ENCODE measurements at places on chromosomes 2 and 18. TPM values are rescaled to one million over a fixed set of nuclear protein-coding genes. Genes with fewer than 3 reads are reported as not detected.

The FKBP7 gene
- 3.4 TPM for total RNA-seq

DNA sequence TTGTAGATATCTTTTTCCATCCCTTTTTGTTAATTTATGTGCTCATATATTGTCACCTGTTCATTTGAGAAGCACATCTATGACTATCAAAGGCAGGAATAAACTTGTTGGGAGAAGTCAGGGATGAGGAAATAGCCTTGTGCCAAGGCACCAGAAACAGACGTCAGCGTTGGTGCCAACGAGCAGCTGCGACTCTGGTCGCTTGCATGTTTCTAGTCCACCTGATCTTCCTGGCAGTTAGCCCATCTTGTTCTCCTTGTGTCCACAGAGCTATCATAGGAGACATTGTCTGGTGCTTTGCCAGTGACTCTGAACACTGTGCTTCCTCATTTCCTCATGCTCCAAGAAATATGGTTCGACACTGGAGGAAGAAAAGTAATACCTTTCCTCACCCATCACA lies 374.4 kb downstream of the PTPRM start:
- no peak for DNase-seq

- DNase-seq: no peak
Observed at GRCh38 chr18:60978338-60978737, 354.9 kb upstream of the CDH20 start.

DNA sequence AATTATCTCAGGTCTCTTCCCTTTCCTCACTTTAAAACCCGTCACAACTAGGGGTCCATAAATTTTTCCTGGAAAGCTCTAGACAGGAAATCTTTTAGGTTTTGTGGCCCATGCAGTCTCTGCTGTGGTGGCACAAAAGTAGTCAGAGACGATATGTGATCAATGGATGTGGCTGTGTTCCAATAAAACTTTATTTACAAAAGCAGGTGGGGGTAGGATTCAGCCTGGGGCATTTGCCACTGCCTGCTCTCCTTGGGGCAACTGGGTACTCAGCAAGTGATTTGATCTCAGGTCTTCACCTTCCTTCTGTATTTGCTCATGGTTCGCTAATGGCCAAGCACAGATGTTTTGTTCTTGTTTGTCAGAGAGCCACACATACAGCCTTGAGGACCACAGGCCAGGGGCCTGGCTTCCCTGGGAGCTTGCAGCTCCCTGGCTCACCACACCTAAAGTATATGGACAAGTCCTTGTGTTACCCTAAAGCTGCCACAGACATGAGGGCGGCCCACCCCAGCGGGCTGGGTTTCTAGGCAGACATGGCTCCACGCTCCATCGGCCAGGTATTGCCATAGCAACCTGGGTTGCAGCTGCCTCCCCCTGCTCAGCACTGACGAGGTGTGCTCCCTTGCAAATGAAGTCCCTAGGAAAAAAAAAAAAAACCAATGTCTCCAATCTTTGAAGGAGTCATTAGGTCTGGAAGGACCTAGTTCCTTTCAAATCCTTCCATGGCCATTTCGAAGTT lies 89.7 kb upstream of the YWHAQ start:
- DNase-seq: no peak

GRCh38 chr2:18380321-18380720 lies 180.1 kb downstream of the RDH14 start:
- DNase-seq: no peak

The AKAIN1 gene
- 0.88 TPM for total RNA-seq

The G6PC2 gene
- total RNA-seq: not detected

The TRIM43 gene
- total RNA-seq: not detected

The ADAM23 gene
- total RNA-seq: 0.03 TPM

The KCNJ3 gene
- total RNA-seq: 0.78 TPM

The IL36B gene
- total RNA-seq: not detected

DNA sequence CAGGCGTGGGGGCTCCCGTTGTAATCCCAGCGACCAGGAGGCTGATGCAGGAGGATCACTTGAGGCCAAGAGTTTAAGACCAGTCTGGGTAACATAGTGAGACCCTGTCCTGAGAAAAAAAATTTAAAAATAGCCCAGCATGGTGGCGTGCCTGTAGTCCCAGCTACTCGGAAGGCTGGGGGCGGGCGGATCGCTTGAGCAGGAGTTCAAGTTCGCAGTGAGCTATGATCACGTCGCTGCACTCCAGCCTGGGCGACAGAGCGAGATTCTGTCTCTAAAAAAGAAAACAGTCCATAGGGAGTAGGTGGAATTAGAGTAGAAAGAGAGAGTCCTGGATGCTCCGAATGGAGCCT lies 325 bp upstream of the TTLL4 start:
- DNase-seq: no peak

DNA sequence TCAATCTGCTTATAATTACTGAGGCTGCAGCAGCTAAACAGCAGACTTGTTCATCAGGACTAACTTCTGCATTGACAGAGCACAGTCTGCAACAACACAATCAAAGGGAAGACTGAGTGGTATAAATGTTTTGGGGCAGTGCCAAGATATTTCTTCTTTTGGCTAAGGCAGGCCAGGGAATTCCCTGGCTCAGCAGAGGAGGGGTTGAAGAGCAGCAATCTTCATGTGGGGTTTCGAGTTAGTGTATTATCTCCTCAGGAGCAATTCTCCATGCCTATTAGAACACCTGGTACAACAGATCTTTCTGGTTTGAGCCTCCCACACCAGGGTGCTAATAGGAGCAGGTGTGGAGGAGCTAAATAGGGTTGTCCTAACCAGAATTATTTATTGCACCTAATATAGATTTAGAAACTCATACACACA lies 103.0 kb upstream of the STK17B start:
- DNase-seq: no peak

DNA sequence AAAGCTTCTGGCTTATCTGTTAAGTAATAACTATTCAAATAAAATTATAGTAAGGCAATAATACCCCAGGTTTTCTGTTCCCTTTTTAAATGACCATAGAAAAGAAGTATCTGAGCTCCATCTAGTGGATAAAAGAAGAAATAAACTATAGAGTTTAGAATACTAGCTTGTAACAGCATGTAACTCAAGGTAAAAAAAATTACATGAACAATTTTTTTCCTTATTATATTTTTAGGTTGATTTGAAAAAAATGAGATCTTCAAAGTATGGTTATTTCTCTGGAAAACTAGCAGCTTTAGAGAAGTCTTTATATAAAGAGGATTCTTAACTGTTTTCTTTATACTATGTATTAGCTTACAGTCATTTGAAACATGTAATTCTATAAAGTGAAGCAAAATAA lies 58.1 kb downstream of the NCKAP1 start:
- no peak for DNase-seq

The FOXD4L1 gene
- total RNA-seq: 0.10 TPM

GRCh38 chr2:216687646-216688045 lies 7.7 kb downstream of the IGFBP5 start:
- DNase-seq: no peak

DNA sequence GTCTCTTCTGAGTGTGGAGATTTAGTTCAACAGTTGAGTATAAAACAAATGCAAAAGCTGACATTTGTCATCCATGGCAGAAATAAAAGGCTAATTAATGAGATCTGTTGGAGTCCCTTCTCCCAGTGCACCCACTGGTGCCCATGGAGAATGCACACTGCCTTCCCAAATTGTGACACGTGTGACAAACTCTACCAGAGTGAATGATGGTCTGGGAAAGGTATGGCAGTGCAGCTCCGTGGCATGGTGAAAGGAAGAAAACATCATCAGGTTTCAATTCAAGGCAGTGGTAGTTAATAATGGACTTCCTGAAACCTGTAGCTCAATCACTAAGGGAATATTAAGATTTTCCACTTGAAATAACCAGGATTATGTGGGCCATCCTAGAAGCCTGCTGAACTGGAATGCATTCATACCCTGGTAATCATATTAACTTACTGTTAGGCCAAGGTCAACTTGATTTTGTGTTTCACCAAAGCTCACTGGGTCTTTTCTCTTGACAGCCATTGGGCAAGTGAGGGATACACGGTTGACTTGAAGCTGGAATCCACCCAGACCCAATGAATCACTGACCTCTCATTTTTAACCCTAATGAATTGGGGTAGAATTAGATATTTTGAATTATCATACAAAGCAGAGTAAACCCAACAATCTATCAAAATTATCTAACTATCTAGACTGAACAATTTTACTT lies 167.6 kb downstream of the AFF3 start:
- no peak for DNase-seq

All from left lobe of liver (tissue), 2 donors.